ENCODE measurements at places on chromosomes 3 and 15.

DNA sequence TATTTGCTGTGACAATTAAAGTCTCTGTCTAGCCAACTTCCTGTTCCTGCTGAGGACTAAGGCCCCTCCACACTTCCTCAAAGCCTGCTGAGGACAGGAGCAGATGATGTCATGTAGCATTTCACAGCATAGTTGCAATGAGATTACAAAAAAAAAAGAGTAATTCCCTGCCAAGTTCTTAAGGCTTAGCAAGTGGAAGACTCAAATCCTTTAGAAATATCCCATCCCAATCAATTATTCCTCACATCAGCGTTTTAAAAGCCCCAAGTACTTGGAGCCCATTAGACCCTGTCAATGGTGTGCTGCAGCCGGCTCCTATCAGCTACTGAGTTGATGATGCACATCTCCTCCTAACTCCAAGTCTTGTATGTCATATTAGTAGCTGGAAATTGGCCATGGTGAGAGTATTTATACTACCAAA, 51.7 kb downstream of the TRANK1 start:
- no peak for DNase-seq

GRCh38 chr3:43865351-43865750, 174.6 kb downstream of the ABHD5 start:
- no peak for DNase-seq

DNA sequence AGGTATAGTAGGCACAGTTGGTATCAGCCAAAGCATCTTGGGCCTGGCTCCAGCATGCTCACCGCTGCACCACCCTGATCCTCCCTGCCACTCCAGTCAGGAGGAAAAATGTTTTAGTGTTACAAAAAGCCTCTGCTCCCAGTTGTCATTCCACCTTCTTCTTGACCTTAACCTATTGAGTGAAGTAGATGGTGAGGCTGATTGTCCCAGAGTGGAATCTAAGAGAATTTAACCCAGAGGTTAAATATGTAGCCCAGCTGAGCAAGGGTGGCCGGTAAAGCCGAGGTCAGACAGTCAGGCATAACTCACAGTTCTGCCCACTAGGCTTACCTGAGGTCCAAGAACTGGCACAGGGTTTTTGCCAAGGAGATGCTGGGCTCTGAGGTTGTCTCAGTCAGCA, 30.7 kb upstream of the TNIK start:
- DNase-seq, result no peak

DNA sequence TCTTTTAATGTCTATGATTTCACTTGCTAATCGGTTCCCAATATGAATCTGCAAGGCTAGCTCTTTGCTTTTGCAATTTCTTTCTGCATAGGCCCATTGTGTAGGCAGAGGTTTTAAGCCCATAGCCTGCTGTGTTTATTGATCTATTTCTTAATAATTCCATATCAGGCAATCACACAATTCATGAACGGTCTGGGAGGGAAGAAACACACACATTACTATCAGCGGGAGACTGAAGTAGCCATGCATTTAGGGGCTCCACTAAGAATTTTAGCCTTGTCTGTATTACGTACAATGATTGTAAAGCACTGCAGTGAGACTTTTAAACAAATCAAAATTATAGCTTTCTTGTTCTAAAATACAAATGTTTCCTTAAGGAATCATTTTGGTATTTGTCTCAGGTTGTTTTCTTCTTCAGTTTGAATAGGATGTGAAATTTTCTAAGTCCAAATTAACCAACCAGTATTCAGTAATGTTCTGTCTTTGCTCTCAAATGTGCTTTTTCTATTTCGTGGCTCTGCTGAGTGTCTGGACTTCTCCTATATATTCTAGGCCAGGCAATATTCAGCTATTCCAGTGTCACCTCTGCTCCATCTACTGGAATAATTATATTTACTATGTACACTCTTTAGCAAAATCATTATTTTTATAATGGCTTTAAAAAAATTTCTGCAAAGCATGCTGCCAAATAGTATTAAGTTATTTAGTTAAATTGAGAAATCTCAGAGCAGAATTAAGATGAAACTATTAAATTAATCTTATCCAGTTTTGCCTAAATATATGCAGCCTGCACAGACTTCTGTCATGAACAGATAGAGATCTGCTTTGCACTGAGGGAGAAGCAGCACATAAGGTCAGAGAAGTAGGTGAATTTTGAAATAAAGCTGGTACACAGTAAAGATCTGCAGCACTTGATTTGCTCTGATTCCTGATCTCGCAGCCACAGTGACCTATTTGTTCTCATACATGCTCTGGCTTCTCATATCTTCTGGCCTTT, 103.0 kb upstream of the NAALADL2 start:
- no peak for DNase-seq

- no peak for DNase-seq
Measured at GRCh38 chr15:50206020-50206419, 24.0 kb downstream of the SLC27A2 start.

GRCh38 chr3:159667261-159667660, 321.4 kb upstream of the IL12A start:
- no peak for DNase-seq
